Breast epithelium (tissue), 4 donors: ENCODE measurements at places on chromosomes 2 and 18.

DNA sequence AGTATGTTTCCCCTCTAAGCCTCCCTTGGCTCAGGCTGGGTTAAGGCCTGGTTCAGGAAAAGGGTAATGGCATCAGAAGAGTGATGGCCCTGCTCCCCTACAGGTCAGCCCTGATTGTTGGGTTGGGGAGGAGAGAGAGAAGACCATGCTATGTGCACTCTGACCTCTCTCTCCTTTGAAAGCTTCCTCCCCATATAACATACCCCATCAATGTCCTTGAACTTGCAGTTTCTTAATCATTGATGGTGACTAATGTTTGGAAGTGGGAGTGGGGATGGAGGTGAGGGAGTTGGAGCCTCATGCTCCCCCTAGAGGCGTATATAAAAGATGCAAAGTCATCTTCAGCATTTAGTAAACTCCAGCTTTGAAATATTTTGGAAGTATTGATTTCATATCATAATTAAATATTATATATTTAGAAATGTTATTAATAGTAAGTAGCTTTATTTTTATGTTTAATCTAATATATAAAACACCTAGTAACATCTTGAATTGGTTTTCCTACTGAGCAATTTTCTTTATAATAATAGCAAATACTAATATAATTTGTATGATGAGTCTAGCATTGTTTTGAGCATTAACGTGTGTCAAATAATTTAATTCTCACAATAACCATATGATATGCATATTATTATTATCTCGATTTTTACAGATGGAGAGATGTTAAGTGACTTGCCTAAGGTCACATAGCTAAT is 8.8 kb downstream of the PLCL1 start:
- DNase-seq: no peak

DNA sequence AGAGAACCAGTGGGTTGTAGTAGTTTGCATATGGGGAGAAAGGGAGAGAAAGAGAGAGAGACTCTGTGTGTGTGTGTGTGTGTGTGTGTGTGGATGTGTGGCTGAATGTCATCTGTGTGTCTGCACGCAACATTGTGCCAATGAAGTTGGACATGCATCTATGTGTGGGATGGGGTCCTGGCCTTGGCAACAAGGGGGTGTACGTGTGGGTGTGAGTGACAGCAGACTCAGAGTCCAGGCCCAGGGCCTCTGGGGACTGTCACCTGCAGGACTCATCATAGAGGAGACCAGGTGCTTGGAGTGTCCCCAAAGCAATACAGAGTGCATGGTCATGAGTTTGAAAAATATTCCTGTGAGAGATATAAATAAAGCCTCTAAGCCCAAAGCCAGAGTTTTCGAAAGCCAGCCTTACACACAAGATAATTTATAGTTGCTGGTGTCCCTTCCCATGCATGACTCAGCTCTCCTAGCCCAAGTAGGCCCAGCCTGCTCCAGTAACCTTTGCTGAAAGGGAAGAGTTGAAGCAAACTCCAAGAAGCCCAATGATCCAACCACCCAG is 59.9 kb downstream of the TNP1 start:
- no peak for DNase-seq

GRCh38 chr2:225764346-225764745 is 364.8 kb downstream of the NYAP2 start:
- DNase-seq: no peak

- no peak for DNase-seq
These were observed 406.0 kb downstream of the TGIF1 start for GRCh38 chr18:3855966-3856365.
